ENCODE measurements at places on chromosomes 3 and 15.
A peak's percentile ranks its signal among the peaks of the same experiment; 100 is the strongest.

- DNase-seq = no peak
Measured at GRCh38 chr3:190676481-190676880, 162.6 kb downstream of the IL1RAP start.

GRCh38 chr15:86040356-86041033, 39.2 kb upstream of the AGBL1 start:
- no peak for DNase-seq

DNA sequence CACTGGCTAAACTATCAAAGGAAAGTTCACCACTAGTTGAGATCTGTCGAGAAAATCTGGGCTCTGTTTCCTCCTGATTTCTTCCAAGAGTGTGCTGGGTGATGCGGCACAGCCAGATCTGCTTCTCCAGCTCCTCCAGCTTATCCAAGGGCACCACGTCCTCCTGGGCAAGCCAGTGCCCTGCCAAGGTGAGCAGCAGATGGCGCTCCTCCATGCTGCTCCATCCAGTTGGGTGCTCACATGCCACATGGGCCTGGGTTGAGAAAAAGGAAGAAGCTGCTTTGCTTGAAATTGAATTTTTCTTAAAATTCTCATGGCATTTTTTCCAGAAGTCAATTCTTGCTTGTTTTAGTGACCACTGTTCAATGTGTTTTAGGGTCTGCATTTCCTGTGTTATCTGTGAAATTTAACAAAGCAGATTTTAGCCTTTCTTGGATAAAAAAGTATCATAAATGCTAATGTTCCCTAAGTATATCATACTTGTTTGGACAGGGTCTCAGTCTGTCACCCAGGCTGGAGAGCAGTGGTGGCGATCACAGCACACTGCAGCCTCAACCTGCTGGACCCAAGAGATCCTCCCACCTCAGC, 47.3 kb downstream of the EIF3J start:
- DNase-seq = peak; percentile 14

DNA sequence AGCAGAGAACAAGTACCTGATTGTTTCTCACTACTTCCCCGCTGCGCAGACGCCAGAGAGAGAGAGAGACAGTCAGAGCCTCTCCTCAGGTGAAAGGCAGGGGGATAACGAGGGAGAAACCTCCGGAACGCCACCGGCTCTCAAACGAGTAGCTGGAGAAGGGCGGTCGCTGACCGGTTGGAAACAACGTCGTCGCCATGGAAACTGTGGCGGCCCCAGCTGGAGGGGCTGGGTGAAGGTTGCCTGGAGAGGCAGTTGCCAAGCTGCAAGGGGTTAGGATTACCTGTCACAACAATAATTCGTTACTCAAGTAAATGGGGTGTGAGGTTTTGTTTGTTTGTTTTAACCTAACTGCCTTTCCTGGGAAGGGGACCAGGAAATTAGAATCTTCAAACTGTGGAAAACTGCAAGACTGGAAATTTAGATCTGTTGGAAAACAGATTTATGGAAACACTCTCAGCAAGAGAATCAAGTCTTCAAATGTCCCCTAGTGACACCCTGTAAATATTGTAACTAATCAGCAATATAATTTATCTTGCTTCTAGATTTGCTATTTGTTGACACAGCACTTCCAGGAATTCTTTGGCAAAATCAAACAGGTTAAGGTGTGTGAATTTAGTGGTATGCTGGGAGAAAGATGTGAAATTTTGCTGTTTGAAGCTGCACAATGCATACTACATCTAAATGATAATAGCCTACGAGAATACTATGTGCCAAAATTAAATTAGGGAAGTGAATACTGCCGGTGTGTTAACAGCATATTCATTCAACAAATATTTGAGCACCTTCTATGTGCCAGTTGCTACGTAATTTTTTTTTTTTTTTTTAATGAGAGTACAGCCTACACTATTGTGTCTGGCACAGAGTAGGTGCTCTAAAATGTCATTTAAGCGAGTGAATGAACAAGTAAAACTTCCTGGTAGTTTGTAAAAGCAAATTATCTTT, at the start of gene DNAH12:
Gene DNAH12 (minus strand): TSS at position 164 of the 945 bp plus-strand sequence. CDS start 1,474 bp downstream, outside the sequence.
- peak; percentile 40 for DNase-seq

DNA sequence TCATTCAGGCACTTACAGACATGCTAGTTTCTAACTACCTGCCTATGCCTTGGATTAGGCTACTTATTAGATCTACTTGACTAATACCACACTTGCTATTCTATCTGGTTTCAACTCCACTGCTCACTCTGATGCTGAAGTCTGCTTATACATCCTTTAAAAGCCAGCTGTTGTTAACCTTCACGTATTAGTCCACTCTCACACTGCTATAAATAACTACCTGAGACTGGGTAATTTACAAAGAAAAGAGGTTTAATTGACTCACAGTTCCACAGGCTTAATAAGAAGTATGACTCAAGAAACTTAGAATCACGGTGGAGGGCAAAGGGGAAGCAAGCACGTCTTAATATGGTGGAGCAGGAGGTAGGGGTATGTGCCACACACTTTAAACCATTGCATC, 47.7 kb upstream of the ANKRD28 start:
- DNase-seq = no peak

DNA sequence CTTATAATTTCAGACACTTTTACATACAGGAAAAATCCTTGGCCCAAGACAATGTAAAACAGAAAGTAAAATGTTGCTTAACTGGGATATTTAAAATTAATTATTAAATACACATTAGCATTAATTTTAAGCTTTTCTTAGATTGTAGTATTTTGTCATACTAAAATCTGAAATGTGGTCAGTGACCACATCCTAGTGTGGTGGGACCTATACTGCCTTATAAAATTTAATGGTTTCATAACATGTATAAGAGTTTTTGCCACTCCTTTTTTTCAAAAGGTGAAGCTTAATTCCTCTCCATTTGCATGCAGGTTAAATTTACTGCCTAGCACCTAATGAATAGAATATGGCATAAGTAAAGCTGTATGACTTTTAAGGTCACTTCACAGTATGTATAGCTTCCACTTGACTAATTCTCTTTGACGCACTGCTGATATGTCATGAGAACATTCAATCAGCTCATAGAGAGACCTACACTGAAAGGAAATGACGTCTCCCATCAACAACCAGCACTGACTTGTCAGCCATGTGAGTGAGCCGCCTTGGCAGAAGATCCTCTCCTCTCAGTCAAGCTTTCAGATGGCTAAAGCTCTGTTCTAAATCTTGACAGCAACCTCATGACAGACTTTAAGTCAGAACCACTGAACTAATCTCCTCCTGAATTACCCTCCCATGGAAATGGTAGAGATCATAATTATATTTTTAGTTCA, 847.8 kb downstream of the SI start:
- no peak for DNase-seq

DNA sequence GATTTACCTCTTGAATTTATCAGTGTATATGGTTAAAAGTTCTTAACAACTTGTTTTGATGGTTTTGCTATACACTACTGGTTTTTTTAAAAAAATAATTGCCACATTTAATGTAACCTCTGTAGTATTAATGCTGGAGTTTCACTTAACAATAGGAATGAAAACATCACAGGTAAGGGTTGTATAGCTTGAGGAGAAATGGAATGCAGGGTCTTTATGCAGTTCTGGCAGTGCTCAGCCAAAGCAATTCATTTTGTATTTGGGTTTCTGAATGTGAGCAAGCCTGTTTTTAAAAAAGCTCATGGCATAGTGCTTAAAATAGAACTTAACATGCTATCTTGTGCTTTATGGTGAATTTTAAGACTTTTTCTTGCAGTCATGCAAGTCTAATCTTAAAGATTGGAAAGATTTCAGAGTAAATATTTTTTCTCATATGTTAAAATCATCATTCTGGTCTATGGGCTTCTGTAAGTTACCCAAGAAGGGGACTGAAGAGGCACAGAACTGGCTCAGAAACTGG, 8.9 kb downstream of the PIAS1 start:
- DNase-seq = no peak

DNA sequence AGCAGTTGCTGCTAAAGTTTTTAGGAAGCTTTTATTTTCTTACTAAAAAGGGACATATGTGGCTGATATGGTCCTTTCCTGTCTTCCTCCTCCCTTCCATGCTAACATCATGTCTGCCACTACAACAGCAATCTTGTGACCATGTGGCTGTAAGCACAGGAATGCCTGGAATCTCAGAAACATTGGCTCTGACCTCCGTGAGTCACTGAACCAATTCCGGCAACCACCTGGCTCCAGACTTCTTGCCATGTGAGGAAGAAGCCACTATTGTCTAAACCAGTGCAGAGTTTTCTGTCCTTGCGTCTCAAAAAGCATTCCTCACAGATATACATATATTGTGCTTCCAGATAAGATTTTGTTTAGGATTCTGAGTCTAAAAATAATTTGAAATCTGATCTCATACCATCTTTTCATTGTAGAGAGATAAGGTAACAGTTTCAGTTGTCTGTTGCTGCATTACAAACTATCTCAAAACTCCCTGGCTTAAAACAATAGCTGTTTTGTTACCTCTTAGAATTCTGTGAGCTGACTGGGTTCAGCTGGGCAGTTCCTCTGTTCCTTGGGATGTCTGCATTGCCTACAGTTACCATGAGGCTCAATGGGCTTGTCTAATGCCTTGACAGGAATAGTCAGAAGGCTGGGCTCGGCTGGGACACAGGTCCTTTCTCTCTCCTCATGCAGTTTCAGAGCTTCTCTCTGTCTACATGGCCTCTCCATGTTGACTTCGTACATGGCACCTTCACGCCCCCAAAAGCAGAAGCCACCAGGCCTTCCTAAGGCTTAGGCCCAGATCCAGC, 77.3 kb upstream of the MAGI1 start:
- DNase-seq = no peak

DNA sequence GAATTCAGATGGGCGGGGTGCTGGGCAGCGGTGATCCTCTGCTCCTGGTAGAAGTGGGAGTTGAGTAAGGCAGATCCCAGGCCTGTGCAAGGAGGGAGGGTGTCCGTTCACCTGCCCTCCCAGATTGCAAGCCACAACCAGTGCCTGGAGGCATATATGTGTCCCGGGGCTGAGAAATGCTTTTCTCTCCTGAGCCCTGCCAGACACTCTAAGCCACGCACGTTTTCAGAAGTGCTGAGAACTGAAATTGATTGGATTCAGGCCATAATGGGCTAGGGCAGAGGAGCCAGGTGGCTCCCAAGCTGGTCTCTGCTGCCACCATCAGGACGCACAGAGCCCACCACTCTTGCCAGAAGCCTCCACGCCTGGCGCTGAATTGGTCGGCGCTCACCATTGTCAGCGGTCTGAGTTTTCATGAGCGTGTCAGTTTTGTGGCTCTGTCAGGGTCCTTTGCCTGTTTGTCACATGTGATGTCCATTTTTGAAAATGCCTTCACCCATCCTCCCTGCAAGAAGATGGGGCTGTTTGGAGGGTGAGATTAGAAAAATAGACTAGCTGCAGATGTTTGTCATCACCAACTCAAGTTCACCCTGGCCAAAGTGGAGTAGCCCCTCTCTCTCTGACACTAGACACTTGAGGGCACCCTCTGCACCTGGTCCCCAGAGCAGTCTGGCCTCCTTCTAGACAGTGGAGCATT, 15.4 kb upstream of the BFSP2 start:
- DNase-seq = peak; percentile 72

DNA sequence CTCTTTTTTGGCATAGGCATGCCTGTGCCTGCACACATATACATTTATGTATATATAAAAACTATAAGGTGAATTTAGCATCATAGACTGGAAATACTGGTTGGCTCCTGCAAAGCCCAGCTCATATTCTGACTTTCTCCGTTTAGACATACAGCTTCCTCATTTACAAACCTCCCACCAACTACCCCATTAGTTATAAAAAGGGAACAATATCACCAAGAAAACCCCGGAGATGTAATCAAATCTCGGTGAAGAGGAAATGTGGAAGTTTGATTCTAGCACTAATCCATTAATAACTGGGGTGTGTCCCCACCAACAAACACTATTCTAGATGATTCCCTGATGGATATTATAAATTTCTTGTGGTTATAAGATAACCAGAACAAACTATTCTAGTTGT, 517.7 kb upstream of the TBL1XR1 start:
- no peak for DNase-seq

DNA sequence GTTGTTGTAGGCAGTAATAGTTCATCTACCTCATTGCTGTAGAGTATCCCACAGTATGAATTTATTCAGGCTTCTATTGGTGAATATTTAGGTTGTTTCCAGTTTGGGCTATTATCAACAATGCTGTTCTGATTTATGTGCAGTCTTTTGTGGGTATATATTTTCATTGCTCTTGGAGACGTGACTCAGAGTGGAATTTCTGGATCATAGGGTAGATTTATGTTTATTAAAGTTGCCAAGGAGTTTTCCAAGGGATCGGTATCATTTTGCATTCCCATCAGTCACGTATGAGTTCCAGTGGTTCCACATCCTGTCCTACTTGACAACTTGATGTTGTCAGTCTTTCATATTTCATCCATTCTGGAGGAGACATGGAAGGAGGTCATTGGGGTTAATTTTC, 8.4 kb upstream of the HRH1 start:
- DNase-seq = no peak

- DNase-seq = no peak
Measured at GRCh38 chr3:155194973-155195957, 98.2 kb downstream of the STRIT1 start.

GRCh38 chr3:167874671-167875372, 139.3 kb downstream of the SERPINI1 start:
- no peak for DNase-seq

DNA sequence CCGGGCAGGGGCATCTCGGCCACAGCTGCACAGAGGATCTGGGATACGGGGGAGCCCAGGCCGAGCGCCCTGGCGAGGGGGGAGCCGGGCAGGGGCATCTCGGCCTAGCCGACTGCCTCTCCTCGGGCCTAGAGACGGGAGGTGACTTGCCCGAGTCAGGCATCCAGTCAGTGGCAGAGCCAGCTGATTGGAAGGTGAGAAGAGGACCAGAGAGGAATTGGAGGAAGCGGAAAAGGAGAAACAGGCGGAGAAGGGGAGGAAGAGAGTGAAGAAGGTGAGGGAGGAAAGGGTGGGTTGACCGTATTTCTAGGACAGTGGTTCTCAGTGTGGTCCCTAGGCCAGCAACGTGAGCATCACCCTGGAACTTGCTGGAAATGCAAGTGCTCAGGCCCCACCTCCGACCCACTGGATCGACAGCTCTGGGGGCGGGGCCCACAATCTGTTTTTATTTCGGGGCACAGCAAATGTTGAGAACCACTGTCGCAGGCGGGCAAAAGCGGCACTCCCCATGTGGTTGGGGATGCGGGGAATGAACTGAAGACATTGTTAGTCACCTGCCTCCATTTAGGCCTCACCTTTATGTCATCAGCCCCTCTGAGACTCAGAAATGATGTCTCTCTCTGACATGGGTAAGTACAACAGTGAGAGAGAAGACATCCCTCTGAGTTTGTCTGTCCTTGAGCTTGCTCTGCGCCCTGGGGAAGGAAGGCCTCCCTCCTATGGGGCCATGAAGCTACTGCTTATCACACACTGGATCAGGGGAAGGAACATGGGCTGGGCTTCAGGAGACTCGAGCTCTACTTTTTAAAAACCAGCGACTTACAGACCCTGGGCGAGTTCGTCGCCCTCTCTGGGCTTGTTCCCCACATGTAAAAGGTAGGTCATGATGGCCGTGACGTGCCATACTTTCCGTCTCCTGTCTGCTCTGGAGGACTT, 1.0 kb upstream of the MELTF start:
- no peak for DNase-seq

DNA sequence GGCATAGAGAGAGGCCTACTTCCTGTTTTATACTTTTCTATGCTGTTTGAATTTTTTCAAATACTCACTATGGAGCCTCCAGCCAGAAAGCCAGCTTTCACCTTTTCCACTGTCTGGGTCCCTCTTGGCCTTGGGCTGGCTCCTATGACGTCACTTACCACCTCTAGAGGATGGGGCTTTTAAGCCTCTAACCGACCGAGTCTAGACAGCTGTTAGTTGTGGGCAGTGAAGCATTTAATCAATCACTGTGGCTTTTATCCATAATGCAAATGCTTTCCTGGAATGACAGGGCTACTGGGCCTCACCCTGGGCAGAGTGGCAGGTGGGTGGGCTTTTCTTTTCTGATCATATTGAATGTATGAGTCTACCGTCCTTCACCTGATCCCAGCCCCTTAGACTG, 61.9 kb downstream of the LRRK1 start:
- no peak for DNase-seq
